Stimulated activated CD4-positive, alpha-beta T cell treated with anti-CD3 and anti-CD28 coated beads, Interleukin-1b, Interleukin-23, amount 100 ng/mL, for 4 hours (primary cell): ENCODE measurements at places on chromosomes 5 and 9.

GRCh38 chr5:179382486-179382885 is 37.2 kb upstream of the ADAMTS2 start:
- no peak for DNase-seq

GRCh38 chr9:33782395-33783152 is 12.8 kb upstream of the PRSS3 start:
- DNase-seq: no peak

GRCh38 chr5:180633283-180634177 is 15.9 kb downstream of the FLT4 start:
- DNase-seq: no peak

DNA sequence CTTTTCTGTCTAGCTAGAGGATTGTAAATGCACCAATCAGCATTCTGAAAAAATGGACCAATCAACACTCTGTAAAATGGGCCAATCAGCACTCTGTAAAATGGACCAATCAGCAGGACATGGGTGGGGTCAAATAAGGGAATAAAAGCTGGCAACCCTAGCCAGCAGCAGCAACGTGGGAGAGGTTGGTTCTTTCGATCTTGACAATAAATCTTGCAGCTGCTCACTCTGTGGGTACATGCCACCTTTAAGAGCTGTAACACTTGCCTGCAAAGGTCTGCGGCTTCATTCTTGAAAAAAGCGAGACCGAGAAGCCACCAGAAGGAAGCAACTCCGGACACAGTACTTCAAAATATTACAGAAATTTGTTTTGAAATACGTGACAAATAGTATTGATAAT is 424.6 kb upstream of the CDH9 start:
- DNase-seq: no peak

- no peak for DNase-seq
Observed at GRCh38 chr5:163563112-163563511, 57.7 kb downstream of the MAT2B start.

- no peak for DNase-seq
Observed at GRCh38 chr5:41413074-41413473, 97.3 kb downstream of the PLCXD3 start.

GRCh38 chr5:129689045-129689444 is 58.8 kb upstream of the MINAR2 start:
- no peak for DNase-seq

DNA sequence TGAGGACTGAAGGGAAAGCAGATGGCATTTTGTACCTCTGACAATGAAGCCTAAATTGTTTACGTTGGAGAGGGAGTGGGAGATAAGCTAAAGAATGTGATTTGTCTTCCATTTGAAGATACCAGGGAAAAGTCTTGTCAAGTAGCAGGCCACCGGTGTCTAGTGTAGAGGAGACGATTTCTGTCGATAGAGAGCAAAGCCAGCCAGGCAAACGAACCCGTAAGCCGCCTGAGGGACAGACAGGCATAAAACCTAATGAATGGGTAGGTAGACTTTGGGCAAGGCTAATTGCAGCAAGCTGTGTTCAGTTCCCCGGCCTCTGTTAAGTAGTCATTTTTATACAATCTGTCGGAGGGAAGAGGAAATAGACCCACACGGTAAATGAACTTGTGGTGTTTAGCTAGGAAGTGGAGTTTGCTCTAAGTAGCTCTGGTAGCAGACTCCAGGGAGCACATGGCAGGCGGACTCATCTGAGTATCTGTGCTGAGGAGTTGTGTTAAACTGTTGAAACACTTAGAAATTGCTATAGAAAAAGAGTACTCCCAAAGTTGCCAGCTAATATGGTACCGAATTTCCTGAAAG is 28.8 kb downstream of the SMARCA2 start:
- no peak for DNase-seq

- DNase-seq: no peak
Observed at GRCh38 chr9:82532504-82533180, 530.3 kb downstream of the RASEF start.

DNA sequence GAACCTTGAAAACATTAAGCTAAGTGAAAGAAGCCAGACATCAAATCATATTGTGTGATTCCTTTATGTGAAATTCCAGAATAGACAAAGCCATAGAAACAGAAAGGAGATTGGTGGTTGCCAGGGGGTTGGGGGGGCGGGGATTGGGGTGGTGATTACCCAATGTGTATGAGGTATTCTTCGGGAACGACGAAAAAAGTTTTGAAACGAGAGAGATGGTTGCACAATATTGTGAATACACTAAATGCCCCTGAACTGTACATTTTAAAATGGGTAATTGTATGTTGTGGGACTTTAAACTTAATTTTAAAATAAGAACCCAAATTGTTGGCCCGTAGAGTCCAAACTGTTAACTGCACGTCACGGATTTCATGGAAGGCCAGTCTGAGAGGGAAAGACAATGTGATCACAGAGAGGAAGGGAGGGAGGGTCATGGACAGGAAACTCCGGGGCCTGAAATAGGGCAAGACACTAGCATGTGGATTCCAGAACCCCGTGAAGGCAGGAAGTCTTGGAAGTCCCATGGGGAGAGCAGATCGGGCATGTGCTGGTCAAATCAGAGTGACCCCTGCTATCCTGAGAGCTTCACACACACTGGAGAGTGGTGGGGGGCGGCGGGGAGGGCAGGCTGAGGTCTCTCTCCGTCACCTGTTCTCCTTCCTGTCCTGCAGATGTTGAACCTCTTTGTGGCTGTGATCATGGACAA is 218.4 kb downstream of the CACNA1B start:
- DNase-seq: no peak

DNA sequence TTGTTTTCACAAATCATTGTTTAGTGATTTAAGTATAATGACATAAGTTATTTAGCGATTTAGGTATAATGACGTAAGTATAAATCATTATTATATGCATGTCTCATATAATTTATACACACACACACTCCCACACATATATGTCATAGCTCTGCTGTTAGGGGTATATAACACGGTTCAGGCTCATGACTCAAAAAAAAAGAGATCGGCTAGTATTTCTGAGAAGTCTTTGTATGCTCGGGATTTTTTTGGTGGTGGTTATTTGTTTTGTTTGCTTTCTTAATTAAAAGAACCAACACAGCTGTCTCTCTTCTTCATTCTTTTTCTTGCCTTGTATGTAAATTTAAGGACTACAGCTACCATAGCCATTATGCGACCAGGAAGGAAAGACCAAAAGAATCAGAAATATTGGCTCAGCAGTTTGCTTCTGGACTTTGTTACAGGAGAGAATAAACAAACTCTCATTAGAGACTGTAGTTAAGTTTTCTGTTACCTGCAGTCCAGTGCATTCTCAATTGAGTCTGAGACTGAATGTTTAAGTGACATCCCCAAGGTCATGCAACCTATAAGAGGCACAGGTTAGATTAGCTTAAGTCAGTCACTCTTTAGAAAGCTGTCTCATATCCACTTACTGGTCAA is 83.2 kb upstream of the NREP start:
- DNase-seq: no peak

DNA sequence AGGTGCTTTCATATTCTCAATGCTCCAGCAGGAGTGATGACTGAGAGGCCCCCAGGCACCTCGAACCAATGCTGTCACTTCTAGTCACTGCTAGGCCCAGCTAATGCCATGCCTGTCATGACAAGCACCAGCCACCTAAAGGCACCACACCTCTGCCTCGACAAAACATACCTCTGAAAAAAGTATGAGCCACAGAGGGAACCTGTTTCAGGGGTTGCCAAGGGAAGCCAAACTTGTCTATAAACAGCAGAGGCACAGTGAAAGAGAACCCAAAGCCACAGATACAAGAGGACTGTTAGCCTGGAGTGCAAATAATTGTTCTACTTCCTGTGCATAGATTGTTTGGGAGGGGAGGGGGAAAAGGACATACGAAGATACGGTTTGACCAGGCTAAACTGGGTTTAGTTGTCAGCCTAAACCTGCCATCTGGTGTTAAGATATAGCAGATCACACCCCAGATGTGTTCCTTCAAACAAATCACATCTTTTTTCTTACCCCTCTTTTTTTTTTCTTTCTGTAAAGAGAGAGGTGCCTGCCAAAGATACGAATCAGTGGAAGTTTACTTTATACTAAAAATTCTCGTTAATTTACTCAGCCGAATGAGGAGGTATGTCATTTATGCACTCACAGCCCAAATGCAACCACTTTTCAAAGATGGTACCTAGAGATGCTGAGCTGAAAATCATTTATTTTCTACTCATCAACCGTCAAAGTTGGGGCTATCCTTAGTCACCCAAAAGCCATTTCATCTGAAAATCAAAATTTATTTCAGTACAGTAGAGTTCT is 45.7 kb downstream of the BNC2 start:
- no peak for DNase-seq

GRCh38 chr5:38285226-38285625 is 26.9 kb downstream of the EGFLAM start:
- DNase-seq: no peak

DNA sequence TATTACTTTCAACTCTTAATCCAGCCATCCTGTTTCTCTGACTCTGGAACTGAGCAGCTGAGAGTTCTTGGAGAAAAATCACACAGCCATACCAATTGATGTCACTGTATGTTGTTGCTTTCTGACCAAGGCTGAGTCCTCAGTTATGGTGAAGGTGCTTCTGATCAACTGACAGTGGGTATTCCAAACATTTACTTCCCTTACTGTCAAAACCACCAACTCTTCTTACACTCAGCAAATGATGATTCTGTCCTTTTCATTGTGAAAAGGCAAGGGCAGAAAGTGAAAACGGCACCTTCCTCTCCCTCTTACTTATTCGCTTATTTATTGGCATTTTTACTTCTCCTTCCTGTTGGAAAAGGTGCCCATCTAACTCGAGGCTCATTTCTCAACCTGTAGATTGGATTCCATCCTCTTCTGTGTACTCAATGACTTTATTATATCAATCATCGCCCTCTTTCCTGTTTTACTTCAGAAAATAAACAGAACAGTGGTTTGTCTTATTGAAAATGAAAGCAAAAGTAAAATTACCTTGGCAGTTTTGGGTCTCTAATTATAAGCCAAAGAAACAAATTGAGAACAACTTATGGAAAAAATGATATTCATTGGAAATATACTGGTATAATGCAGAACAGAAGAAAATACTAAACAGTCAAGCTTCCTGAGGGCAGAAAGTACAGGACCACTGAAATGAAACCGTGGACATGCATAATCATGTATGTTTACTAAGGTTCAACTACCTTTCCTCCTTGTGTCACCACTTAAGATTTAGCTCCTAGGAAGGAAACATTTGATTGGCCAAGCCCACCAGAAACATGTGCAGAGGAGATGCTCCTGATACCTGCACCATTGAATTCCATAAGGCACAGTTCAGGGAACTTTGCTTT is 104.5 kb upstream of the CHD1 start:
- DNase-seq: no peak

GRCh38 chr9:73138516-73138915 is 13.1 kb upstream of the ANXA1 start:
- DNase-seq: no peak

GRCh38 chr9:39587844-39588499 is 232.5 kb downstream of the SPATA31A1 start:
- no peak for DNase-seq

- no peak for DNase-seq
Observed at GRCh38 chr5:1637639-1638481, 114.1 kb upstream of the LPCAT1 start.

- no peak for DNase-seq
Observed at GRCh38 chr9:133777068-133777791, 39.1 kb upstream of the SARDH start.

DNA sequence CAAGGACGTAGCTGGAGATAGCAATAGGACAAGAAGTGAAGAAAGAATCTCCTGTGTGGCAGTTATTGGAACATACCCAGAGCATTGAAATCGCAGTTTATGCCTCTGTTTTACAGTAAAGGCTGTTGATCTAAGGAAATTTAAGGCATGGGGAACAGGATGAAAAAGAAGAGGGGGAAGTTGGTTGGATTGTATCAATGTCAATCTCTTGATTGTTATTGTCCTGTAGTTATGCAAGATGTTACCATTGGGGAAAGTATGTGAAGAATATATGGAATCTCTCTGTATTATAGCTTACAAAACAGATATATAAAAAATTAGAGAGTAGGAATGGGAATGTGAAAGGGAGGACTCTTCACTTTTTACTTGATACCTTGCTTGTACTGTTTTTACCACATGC is 195.6 kb upstream of the NREP start:
- DNase-seq: no peak

GRCh38 chr5:78893940-78894677 is 91.0 kb downstream of the ARSB start:
- DNase-seq: no peak

GRCh38 chr5:43592363-43592762 is 10.6 kb upstream of the NNT start:
- no peak for DNase-seq

GRCh38 chr5:67042176-67043003 is 154.2 kb downstream of the CD180 start:
- no peak for DNase-seq

- no peak for DNase-seq
Observed at GRCh38 chr9:37639109-37639762, 11.5 kb upstream of the FRMPD1 start.

DNA sequence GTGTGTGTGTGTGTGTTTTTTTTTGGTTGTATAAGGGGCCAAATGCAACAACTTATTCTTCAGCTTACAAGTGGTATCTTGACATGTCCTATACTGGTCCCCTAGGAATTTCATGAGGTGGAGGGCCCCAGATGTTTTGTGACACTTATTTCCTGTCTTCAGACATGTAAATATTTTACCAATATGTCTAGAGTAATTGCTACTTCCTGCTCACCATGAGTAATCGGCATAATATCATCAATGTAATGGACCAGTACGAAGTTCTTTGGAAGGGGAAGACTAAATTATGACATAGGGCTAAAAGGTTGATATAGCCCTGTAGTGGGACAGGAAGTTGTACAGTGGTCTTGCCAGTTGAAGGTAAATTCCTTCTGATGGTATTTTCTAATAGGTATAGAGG is 3.7 kb upstream of the OTULIN start:
- DNase-seq: no peak

DNA sequence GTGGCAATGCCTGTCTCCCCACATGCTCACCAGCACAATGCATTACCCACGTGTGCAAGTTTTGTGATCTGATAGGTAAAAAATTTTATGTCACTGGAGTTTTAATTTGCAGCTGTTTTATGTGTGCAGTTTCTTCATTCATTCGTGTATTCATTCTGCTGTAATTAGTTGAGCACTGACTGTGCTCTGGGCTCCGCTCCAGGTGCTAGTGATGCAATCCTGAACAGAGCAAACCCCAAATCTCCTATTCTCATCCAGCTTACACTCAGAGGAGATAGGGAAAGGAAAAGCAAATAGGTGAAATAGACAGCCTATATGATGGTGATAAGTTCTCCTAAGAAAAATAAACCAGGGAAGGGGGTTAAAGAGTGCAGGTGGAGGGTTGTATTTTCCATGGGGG is 148.4 kb downstream of the TENT4A start:
- DNase-seq: no peak

GRCh38 chr9:80561526-80561925 is 989.8 kb downstream of the TLE4 start:
- DNase-seq: no peak

DNA sequence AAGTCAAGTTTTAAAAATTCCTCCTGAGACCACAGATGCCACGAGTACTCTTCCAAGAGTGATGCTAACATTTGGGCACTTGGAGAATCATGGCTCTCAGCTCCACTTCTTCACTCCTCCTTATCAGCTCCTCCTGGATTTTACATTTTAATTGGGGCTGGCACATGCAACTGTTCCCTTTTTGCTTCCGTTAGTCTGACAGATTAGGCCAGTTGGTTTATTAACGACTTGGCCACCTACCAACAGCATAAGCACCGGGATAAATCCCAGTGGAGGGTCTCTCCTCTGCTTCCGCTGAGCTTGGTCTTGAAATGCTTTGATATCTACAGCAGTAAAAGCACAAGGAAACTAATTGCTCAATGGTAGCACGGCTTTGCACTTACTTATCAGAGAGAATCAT is 134.6 kb upstream of the RASEF start:
- DNase-seq: no peak
